ENCODE measurements at places on chromosomes 1 and 21. TPM values are rescaled to one million over a fixed set of nuclear protein-coding genes. Genes with fewer than 3 reads are reported as not detected.

- DNase-seq, result no peak
Measured at GRCh38 chr1:77399250-77400086, 117.6 kb downstream of the AK5 start.

- DNase-seq, result no peak
Measured at GRCh38 chr1:79899914-79900313, 893.4 kb upstream of the ADGRL4 start.

CRP gene
- not detected for polyA plus RNA-seq

GRCh38 chr1:235298758-235299157 lies 29.2 kb downstream of the ARID4B start:
- no peak for DNase-seq

GRCh38 chr1:59687081-59687480 lies 127.7 kb upstream of the HOOK1 start:
- DNase-seq, result no peak

GRCh38 chr1:118933051-118933781 lies 54.9 kb downstream of the TBX15 start:
- no peak for DNase-seq

DNA sequence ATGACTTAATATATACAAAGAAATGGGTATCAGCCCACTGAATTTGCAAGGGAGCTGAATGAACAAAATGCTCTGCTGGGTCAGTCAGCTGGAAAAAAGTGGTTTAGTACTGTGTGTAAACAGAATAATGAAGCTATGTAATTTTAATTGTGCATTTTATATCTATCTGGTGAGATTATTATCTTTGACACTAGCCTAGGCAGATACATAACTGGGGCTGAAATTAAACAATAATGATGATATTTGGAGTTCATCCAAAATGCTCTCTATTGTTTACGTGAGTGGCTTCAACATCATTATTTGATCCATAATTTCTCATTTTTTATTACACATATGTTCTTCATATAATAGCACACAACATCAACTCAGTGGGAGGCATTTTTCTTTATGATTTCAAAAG lies 208.5 kb upstream of the SNX7 start:
- DNase-seq, result no peak

DNA sequence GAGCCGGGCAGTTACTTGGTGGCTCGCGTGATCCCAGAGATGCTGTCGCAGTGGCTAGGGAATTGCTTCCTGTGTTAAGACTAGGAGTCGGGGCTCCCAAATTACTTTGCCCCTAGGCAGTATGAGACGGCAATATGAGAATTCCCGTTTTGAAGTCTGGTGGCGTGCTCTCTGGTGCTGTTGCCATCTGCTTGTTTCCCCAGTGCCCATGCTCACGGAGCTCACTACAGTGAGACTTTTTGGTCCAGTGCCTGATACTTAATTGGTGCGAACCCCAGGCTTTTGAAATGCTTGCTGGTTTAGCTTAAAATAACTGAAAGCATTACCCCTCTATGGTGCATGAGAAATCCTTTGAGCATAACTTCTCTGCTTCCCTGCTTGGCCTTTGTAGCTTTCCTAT lies 22.3 kb downstream of the AGT start:
- no peak for DNase-seq

DNA sequence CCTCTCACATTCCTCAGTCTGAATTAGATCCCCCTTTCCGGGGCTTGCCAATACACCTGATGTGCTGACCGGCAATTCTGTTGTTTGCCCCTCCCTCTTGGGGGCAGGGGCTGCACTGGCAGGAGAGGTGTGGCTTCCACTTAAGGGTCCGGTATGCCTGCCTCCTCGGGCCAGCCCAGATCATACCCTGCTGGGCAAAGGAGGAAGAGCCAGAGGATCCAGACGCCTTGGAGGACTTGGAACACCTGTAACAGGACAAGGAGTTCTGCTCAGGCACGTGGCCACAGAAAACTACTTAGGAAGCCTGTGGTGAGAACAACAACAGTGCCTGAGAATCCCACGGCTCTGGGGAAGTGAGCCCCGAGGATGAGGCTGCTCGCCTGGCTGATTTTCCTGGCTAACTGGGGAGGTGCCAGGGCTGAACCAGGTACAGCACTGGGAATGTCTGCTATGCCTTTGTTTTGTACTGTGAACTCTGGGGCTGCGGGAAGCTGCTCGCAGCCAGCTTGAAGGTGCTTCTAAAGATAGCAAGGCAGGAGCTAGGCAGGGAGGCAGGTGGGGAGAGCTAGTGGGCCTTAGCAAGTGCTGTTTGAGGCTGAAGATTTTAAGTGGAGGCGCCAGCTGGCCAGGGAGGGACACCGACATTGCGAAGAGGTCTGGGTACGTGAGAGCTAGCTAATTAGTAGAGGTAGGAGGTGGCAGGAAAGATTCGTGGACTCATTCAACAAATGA lies at the start of gene SMPDL3B:
Gene SMPDL3B (plus strand): TSS at position 183 of the 732 bp plus-strand sequence. CDS start 184 bp downstream, at position 367.
- DNase-seq, result no peak

NMNAT2 gene
- polyA plus RNA-seq, result 3.5 TPM

- no peak for DNase-seq
Measured at GRCh38 chr1:224873434-224874369, 55.8 kb upstream of the DNAH14 start.

DIPK1A gene
- 8.3 TPM for polyA plus RNA-seq

DNA sequence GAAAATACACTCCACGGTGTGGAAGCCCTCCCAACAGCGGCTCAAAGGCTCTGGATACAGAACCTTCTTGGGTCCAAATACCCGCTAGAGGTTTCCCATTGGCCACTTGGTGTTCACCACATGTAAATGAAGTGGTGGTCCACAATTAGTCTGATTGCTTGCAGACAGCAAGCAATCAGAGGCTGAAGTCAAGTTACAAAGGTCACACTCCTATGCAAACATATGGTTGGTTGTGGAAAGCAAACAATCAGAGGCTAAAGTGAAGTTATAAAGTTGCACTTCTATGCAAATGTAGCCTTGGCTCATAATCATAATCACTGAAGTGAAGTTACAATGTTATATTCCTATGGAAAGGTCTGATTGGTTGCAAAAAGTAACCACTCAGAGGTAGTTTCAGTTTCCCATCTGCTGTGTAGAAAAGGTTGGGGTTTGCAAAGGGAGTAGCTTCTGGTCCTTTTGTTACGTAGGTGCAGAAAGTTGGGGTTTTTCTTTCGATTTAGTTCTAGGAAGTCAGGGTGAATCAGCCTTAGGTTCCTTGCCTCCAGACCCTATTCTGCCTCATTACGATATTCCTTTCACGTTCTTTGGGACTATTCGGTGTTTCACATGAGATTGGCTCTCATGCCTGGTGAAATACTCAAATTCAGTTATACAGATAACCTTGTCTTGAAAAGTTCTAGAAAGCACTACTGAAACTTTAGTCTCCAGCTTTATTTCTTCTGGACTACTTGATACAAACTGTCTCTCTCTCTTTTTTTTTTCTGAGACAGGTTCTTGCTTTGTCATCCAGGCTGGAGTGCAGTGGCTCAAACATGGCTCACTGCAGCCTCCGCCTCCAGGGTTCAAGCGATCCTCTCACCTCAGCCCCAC lies 36.7 kb upstream of the MTF2 start:
- DNase-seq, result no peak

DNA sequence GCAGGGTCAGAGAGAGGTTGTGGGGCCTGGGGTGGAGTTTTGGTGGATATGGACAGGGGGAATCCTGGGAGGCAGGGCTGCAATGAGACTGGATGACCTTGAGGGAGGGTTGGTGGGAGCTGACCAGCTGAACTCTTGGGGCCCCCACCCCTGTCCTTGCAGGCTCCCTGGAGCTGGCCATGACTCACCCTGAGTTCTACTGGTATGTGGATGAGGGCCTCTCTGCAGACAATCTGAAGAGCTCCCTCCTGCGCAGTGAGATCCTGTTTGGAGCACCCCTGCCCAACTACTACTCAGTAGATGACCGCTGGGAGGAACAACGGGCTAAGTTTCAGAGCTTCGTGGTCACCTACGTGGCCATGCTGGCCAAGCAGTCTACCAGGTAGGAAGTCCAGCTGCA lies 23.6 kb downstream of the DISP3 start:
- no peak for DNase-seq

SLC16A4 gene
- polyA plus RNA-seq, result 81.3 TPM

PLPPR4 gene
- polyA plus RNA-seq, result 2.2 TPM

DNA sequence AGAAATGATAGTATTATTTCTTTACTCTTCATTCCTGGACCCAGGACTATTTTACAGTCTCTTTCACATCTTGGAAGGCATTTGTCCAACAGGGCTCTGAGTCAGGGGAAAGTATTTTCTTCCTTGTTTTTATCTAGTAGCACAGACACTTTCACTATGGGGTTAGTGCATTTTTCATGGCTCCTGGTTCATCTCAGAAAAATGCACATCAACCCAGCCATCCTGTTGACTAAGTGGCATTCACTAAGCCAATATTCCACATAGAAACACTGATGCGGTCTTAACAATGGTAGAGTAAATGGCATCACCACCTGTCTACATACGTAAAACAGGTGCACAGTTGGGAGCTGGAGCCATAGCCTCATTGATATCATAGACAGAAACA lies 87.4 kb upstream of the C1orf21 start:
- no peak for DNase-seq

All from right renal pelvis (tissue), 4 donors.